ENCODE measurements at places on chromosomes 2 and 18.

GRCh38 chr2:67930156-67930555 is 132.6 kb downstream of the C1D start:
- DNase-seq, result peak; percentile 98

DNA sequence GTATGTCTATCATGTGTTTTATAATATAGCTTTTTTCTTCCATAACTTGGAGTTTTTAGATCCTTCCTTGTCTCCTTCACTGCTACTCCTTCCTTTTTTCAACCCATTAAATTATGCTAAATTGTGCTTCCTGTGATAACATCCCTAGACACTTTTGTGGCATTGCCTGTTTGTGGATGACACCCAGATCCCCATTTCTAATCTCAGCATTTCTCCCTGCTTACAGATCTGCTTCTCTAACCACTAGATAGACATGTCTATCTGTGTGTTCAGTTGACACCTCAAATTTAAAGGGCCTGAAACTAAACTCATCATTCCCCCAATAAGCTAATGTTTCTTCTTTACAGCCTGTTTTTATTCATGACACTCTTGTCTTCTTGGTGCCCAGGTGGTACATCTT is 244.8 kb downstream of the BABAM2 start:
- no peak for DNase-seq

DNA sequence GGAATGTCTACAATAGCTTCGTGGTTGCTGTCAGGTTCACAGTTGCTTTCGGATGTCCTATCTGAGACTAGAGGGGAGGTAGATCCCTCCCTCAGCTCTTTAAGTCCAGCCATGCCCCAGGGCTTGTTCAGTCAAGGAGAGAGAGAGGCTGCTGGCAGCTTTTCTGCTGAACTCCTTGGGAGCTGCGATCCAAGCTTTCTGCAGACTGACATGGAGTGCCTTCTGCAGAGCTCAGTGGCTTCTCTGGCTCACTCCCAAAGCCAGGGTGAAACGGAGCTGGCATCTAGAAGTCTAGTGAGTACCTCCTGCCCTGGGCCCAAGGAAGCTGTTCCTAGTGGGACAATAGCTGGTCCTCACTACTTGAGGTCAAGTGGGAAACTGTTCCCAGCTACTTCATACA is 62.5 kb downstream of the TMEM17 start:
- no peak for DNase-seq

DNA sequence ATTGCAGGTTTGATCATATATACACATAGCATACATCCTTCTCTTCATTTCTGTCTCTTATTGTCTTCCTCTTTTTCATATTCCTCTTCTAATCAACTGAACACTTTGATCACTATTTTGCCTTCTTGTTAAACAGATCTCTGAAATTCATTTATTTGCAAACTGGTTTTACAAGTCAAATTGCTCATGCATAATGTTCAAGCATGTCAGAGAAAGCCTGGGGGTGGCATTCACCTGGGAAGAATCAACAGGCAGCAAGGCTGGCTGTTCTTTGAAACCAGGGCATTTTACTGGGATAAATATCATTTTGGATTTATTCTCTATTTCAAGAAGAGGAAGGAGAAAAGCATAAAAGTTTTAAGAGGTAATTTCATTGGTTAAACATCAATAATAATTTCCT is 66.9 kb upstream of the LRATD1 start:
- no peak for DNase-seq

- no peak for DNase-seq
Measured at GRCh38 chr2:142176941-142177340, 46.1 kb upstream of the LRP1B start.

DNA sequence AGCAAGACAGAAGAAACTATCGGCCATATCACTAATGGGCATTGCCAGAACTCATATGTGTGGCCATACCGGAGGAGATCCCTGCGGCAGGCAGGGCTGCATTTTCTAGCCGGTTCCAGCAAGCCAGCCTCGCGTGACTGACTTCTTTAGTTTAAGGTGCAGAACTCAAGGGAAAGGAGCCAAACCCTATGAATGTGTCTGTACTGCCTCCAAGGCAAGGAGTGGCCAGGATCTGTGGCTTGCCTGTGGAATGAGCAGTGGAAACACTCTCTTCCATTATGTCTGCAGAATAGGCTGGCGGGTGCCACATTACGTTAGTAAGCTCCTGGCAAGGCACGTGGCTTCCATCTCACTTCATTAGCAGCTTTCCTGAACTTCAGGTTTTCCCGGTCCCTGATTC is 137.6 kb downstream of the ATL2 start:
- no peak for DNase-seq

DNA sequence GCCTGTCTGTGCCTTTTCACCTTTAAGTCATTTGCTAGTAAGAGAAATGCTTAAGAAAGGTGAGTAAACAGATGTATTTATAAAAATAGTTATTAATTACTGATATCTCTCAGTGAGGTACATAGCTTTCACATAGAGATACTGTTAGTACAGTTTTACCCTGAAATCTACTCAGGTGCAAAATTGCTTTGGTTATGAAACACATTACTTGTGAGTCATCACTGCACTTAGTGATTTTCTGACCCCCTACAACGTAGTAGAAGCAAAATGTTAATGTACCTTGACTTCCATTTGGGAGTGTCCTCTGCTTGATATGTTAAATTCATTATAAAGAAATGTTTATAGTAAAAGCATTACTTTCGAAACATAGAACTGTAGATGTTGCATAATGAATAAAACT is 6.5 kb downstream of the GLS start:
- DNase-seq, result no peak

- no peak for DNase-seq
Measured at GRCh38 chr2:56707650-56708049, 523.9 kb downstream of the CCDC85A start.
